ENCODE measurements at places on chromosomes 6 and 20. TPM values are rescaled to one million over a fixed set of nuclear protein-coding genes. Genes with fewer than 3 reads are reported as not detected.

DNA sequence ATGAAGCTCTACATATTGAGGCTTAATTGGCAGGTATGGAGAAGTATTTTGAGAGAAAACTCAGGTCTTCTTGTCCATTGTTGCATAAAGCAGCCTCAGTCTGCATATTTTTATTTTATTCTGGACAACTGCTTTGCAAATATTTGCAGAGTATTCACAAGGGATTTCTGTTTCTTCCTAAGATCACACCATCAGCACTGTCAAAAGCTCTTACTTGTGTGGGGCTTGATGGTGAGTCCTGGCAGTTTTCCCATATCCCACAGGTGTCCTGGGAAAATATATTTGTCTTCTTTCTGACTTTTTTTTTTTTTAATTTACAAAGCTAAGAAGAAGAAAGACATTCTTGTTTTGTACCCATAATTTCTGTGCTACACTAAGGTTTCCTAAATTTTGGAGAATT is 16.9 kb upstream of the MLIP start:
- DNase-seq: no peak

- no peak for DNase-seq
These were observed 85.2 kb downstream of the ELOVL4 start for GRCh38 chr6:79862126-79862525.

DNA sequence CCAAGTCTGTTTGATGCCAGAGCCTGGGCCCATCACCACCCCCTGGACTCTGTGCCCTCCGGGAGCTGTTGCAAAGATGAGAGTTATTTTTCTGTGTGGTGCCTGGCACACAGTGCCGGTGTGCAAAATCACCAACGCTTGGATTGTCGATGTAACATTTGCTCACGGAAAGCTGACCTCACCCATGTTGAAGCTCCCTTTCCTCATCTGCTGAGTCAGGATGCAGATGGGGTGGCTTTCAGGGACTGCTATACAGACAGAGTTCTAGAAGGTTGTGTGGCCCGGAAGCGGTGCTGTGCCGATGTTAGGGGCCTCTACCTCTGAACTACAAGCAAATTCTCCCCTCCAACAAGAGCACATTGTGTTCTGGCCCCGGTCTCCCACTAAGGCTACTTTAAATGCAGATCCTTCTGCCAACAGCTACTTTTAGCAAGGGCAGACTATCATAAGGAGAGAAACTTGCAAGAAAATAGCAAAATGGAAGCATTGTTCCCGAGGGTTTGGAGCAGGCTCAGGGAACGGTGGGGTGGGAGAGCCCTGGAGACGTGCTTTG is 34.0 kb downstream of the EYA2 start:
- no peak for DNase-seq

GRCh38 chr20:23881371-23881770 is 1.8 kb upstream of the CST5 start:
- no peak for DNase-seq

- no peak for DNase-seq
These were observed at the start of gene SLC22A2 for GRCh38 chr6:160258346-160259142. TSS of gene SLC22A2 (minus strand) at chr6:160258821. CDS start at chr6:160258757, 64 bp downstream.

DNA sequence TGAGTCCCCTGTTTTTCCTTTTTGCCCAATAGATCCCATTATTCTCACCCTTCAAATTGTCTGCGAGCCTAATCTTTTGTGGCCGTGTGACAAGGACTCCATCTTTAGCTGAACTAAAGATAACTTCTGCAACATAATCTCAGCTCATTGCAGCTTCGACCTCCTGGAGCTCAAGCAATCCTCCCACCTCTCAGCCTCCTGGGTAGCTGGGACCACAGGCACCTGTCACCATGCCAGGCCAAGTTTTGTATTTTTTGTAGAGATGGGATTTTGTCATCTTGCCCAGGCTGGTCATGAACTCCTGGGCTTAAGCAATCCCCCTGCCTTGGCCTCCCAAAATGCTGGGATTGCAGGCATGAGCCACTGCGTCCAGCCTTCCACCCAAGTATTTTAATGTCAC is 161.0 kb downstream of the GJA1 start:
- no peak for DNase-seq

GRCh38 chr20:3042625-3043024 is 797 bp upstream of the GNRH2 start:
- no peak for DNase-seq

Gene MCM3
- total RNA-seq: 21.0 TPM

GRCh38 chr20:11799281-11799684 is 118.4 kb upstream of the BTBD3 start:
- DNase-seq: no peak

- DNase-seq: no peak
These were observed 74.6 kb upstream of the THBS2 start for GRCh38 chr6:169328112-169328801.

DNA sequence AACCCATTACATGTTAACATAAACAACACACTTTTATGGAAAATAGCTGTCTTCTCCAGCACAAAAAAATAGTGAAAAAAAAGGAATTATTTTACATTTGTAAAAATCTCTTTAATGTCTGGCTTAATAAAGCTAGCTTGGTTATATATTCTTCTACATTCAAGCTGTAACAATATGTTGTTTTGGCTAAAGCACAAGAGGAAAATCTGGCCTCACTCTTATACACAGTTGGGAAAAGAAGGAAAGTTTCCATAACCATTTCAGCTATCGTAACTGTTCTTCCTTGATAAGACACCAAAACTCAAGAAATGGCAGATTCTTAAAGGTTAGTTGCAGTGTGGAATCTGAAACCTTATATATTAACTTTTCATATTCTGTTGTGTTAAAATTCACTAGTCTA is 7.6 kb downstream of the HLA-DOB start:
- no peak for DNase-seq

DNA sequence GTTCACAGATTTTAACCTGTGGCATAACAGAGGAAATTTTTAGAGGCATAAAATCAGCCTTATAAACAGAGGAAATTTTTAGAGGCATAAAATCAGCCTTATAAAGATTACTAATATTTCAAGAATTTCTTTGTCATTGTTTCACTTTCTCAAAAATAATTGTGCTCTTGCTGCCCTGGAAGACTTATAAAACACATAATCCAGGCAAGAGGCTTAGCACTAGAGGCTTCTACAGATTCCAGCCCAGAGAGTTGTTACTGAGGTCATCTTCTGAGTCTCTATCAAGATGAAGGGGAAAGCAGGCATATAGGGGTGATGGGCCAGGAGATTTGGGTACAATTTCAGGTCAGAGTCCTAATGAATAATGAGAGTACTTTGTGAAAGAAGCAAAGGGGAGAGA is 85.7 kb downstream of the RFPL4B start:
- no peak for DNase-seq

DNA sequence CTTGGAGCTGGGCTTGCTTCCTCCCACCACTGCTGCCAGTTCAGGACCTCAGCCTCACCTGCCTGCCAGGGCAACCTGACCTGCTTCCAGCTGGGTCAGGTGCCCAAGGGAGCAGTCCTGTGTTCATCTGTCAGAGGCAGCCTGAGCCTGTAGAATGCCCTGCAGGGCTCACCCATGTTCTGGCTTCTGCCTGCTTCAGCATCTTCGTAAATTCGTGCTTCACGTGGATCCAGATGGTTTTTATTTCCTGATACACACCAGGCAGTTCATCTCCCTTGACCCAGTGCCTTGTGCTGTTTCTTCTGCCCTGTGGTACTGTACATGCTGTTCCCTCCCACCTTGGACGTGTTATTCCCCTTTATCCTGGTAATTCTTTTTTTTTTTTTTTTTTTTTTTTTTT is 50.2 kb downstream of the ARID1B start:
- DNase-seq: no peak

Gene CLDN20
- not detected for total RNA-seq

DNA sequence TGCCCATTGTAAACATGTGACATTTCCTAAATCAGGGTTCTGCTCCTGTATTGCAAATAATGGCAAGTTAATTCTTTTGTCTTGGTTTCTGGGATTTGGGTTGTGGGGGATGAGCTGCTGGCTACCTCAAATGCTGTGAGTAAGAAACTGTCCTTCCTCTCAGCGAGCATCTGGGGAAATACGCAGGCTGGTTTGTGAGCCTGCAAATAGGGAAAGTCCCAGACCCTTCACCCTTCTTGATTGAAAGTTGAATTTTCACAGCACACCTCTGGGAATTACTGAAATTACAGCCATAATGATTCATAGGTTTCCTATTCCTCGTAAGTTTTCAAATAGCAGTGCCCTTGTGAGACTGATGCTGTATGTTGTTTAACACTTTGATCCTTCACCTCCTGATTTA is 138.1 kb downstream of the TBXT start:
- no peak for DNase-seq

DNA sequence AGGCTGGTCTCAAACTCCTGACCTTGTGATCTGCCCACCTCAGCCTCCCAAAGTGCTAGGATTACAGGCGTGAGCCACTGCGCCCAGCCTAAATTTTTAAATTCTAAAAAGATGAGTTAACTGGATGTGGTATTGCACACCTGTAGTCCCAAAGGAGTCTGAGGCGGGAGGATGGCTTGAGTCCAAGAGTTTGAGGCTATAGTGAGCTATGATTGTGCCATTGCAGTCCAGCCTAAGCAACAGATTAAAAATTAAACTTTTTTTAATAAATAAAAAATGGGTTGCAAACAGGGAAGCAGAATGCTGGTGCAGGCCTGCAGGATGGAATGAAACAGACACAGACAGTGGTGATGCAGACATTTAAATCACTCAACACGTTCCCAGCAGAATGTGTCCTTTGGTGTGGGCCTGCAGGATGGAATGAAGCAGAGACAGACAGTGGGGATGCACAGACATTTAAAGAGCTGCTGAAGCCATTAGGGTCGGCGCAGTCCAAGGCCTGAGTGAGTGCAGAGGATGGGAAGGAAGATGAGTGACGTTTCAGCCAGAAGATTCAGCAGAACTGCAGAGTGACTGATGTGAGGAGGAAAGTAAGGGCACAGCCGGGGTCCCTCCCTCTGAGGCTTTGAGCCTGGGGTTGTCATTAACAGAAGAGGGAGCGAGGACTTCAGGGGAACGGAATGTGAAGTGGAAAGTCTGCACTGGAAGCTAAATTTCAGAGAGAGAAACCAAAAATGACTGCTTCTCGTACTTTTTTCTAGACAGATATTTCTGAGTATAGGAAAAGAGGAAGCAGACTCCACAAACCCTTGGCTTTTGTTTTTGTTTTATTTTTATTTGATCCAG is 117.5 kb downstream of the RIN2 start:
- DNase-seq: no peak

- DNase-seq: no peak
These were observed 43.0 kb upstream of the TMEM200A start for GRCh38 chr6:130322673-130323268.

DNA sequence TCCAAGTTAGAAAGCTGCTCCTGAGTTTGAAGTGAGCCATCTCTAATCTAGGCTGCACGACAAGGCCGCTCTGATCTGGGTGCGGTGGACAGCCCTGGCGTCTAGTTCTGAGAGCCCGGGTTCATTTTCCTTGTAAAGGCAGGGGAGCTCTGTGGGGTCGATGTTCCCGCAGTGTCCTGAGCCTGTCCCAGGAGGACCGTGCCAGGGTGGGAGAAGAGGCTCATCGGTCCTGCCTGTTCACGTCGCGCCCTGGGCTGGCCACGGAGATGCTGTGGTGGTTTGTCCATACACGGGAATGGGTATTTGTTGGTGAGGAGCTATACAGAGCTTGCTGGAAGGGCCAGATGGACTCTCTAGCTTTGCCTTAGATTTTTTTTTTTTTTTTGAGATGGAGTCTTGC is 27.0 kb downstream of the PSMG4 start:
- no peak for DNase-seq

Gene YIPF3
- 65.7 TPM for total RNA-seq

DNA sequence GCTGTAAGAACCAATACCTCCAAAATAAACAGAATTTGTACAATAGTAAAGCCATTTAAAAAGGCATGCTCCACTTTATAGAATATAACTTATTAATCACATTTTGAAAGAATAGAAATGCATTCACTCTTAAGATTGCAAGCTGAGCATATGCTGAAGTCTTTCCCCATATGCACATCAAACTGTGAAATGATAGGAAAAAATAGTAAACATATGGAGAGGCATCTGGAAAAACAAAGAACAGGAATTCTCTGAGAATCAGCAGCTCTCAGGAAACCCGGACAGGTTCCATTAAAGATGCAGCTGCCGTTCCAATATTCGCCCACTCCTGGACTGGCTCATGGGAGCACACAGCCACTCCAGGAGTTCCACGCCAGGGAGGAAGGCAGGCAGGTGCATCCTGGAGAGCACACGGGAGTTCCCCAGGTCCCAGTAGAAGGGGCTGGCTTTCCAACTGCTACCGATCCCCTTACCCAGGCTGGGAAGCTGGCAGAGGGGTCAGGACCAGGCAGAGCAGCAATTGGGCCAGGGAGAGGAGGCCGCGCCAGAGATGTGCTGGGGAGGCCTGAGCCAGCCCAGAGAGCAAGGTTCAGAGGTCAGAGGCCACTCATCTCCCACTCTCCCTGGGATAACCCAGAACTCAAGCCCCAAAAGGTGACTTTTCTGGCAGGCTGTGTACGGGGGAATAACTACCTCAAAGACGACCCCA is 111.1 kb downstream of the DLL1 start:
- no peak for DNase-seq

DNA sequence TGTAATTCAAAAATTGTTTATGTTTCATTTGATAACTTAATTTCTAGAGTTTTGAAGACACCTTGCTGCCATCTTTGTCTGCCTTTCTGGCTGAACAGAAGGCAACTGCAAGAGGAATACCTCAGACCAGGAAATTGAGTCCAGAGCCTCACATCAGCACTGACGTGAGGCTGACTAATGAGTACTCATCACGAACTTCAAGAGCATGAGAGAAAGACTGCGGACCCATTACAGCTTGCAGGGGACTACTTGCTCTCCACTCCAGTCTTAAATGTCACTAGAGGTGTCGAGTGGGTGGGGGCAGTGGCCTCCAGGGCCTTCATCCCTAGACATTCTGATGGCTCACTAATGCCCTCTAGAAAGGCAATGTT is 109.5 kb upstream of the SSTR4 start:
- no peak for DNase-seq

DNA sequence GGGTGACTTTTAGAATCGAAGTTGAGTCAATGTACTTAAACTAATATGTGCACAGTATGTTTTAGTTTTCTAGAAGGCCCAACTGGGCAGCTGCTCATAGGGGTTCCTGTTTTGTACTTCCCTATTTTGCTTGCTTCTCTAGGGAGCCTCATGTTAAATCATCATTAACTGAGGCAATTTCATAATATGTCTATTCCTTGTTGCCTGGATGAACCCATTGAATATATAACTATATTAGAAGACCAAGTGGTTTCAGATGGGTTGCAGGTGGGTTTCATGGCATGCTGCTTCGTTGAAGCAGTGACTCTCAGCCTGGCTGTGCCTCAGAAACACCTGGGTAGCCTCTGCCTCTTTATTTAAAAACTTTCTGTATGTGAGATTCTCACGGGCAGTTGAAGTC is 22.2 kb downstream of the CARMIL1 start:
- DNase-seq: no peak

Gene SIM1
- 0.16 TPM for total RNA-seq

Gene THBD
- 27.0 TPM for total RNA-seq

Gene PCNA
- total RNA-seq: 16.7 TPM

Gene RUNX2
- 3.1 TPM for total RNA-seq

DNA sequence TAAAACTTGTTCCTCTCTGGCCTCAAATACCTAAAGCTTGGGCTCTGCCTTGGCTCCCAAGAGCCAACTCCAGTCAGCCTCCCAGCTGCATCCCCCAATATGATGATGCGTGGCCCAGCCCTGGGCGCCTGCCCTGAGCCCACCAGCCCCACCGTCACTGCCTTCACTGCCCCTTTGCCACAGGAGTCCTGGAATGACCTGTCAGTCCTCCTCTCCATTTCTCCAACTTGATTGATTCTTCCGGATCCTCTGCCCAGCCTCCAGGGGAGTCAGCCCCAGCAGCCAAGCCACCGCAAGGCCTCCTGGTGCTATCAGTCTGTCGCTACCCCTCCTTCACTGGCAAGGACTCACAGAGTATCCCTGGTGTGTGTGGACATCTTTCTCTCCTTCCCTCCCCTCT is 96.7 kb upstream of the PMEPA1 start:
- no peak for DNase-seq

- no peak for DNase-seq
These were observed 1170.0 kb upstream of the CITED2 start for GRCh38 chr6:140544431-140544830.
